ENCODE measurements at places on chromosomes 6 and 20. TPM values are rescaled to one million over a fixed set of nuclear protein-coding genes. Genes with fewer than 3 reads are reported as not detected.

DNA sequence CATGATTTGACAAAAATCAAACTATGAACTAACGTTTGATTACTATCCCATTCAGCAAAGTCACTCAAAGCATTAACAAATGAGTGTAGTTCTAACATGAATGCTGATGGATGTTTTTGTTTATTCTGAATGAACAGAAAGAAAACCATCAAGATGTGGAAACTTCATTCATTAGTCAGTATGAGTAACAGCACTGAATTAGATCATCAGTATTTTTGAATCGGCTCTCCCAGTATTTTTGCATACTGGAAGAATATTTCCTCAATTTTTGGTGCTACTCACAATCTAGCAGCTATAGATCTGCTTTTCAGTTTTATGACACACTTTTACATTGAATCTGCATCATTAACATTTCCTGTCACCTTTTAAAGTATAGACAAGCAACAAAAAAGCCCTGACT, 63.8 kb upstream of the CD83 start:
- no peak overlapping the region for H3K4me3 ChIP-seq
- no peak overlapping the region for H3K27ac ChIP-seq
- no peak for DNase-seq
- H3K36me3 ChIP-seq, result no peaks in the 10 kb centered on the region
- no peaks in the 10 kb centered on the region for H3K4me1 ChIP-seq
- H3K27me3 ChIP-seq, result no peaks in the 10 kb centered on the region

DNA sequence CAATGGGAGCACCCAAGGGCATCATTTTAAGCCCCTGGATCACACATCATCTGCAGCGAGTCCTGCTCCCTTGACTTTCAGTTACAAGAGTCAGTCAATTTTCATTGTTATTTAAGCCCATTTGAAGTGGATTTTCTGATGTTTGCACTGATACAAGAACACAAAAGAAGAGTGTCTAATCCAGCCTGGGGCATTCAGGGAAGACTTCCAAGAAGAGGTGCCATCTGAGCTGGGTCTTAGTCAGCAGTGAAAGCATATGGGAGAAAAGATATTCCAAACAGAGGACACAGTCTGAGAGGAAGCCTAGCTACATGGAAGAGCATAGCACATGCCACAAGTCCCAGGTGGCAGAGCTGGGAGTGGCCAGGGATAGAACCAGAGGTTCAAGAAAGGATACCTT, 10.4 kb upstream of the FOXP4 start:
- DNase-seq, result no peak
- peaks cover 19% of the 10 kb centered on the region for H3K4me1 ChIP-seq
- no peaks in the 10 kb centered on the region for H3K36me3 ChIP-seq
- no peak overlapping the region for H3K4me3 ChIP-seq
- H3K27ac ChIP-seq, result no peak overlapping the region
- H3K27me3 ChIP-seq, result no peaks in the 10 kb centered on the region

Gene SCRT2
- not detected for total RNA-seq

DNA sequence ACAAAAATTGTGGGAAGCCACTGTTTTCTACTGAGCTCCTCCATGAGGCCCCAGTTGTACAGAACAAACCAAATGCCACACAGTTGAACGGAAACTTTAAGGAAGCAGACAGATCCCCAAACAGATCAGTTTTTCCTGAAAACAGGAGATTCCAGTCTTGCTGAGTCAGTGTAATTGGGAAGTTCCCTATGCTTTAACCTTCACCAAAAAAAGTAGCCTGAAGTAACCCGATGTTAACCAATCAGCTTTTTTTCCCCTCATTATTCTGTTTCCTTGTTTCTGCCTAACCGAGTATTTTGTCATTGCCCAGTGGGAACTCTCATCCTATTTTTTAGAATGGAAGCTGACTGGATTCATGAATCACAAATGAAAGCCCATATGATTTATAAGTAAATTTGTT, 36.7 kb downstream of the MARCKS start:
- H3K36me3 ChIP-seq, result no peaks in the 10 kb centered on the region
- H3K27ac ChIP-seq, result no peak overlapping the region
- DNase-seq, result no peak
- no peaks in the 10 kb centered on the region for H3K4me1 ChIP-seq
- H3K4me3 ChIP-seq, result no peak overlapping the region

GRCh38 chr6:157150076-157150475, 173.2 kb downstream of the TMEM242 start:
- no peaks in the 10 kb centered on the region for H3K27me3 ChIP-seq
- no peak overlapping the region for H3K4me3 ChIP-seq
- no peak overlapping the region for H3K27ac ChIP-seq
- no peak for DNase-seq

Gene ADGRB3
- 0.18 TPM for total RNA-seq

DNA sequence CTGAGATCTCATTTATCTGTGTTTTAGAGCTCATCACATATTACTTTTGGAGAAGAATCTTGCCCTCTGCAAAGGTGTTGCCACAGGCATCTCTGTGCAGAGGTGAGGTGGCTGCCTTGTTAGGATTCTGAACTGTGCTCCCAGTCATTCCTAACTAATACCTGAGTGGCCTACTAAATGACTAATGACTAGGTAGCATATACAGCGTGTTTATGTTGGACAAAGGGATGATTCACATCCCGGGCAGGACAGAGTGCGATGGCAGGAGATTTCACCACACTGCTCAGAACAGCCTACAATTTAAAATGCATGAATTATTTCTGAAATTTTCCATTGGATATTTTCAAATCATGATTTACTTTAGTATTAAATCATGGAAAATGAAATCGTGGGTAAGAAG, 23.1 kb upstream of the CGA start:
- H3K4me1 ChIP-seq, result no peaks in the 10 kb centered on the region
- no peak for DNase-seq
- no peaks in the 10 kb centered on the region for H3K36me3 ChIP-seq
- no peaks in the 10 kb centered on the region for H3K27me3 ChIP-seq
- no peak overlapping the region for H3K27ac ChIP-seq
- H3K4me3 ChIP-seq, result no peak overlapping the region

GRCh38 chr6:2542101-2542857, 208.4 kb downstream of the MYLK4 start:
- no peaks in the 10 kb centered on the region for H3K27me3 ChIP-seq
- no peak overlapping the region for H3K4me3 ChIP-seq
- DNase-seq, result no peak
- no peak overlapping the region for H3K27ac ChIP-seq

- no peaks in the 10 kb centered on the region for H3K36me3 ChIP-seq
- no peak overlapping the region for H3K27ac ChIP-seq
- no peak for DNase-seq
These were observed 42.8 kb upstream of the LOC128125822 start for GRCh38 chr6:63529498-63529897.

DNA sequence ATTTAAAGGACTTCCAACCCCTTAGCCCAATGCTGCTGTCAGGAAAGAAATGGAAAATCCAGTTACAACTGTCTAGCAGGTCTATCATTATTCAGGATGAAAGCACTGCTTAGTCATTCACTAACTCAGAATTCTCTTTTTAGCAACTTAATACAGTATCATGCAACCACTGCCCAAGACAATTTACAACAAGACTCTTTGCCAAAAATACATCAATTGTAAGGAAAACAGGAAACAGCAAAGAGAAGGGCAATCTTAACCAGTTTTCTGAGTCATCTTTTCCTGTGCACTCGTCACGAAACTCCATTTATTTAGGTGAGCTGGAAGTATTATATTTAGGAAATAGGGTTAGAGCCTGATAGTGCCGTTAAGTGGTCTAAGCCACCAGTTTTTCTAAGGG, 1197.7 kb upstream of the CITED2 start:
- no peak overlapping the region for H3K4me3 ChIP-seq
- peaks cover 12% of the 10 kb centered on the region for H3K4me1 ChIP-seq
- DNase-seq, result no peak
- no peaks in the 10 kb centered on the region for H3K27me3 ChIP-seq
- H3K36me3 ChIP-seq, result no peaks in the 10 kb centered on the region

All from esophagus squamous epithelium (tissue), 5 donors.